AG04450 (cell line): ENCODE measurements at places on chromosomes 3 and 15.
A peak's percentile ranks its signal among the peaks of the same experiment; 100 is the strongest.

- DNase-seq, result no peak
These were observed 19.6 kb downstream of the DMXL2 start for GRCh38 chr15:51603002-51603401.

DNA sequence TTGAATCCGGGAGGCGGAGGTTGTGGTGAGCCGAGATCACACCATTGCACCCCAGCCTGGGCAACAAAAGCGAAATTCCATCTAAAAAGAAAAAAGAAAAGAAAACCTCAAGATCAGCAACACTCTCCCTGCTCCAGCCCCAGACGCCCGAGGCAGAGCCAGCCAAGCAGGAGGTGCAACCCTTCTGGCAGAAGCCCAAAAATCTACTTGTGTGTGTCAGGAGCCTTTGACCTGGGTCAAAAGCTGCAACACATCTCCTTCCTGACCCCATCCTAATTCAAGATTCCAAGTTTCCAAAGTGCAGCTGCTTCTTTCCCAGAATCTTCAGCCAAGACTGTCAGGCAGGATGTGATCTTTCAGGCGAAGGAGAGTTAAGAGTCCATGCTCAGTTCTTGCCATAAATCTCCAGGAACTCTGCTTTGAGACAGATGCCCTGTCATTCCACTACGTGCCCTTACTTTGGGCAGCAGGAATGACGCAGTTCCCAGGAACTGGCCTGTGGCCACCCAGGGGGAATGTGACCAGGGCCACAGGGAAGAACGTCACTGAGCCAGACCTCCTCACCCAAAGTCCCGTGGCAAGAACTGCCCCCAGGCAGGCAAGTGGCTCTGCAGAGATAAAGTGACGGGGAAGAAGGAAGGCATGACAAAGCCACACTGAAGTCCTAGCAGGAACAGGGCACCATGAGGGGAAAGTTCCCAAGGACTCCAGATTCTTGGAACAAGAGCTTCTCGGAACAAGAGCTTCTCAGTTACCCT, 39.4 kb downstream of the SH3BP5 start:
- no peak for DNase-seq

DNA sequence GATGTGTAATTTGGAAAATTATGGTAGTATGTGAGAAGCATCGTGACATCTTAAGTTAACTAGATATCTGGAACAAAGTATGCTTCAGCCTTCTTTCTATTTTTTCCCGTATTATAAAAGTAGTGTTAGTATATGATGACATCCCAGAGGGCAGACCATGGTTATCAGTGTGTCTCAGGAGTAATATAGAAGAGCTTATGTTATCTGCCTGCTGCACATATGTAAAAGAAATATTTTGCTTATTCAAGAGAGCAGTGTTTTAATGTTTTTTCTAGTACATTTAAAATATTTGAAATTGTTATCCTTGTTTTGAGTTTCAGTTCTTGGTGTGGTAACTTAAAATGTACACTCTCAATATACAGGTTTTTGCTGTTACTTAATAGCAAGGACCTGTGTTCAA, 24.1 kb downstream of the PLCL2 start:
- DNase-seq, result no peak

DNA sequence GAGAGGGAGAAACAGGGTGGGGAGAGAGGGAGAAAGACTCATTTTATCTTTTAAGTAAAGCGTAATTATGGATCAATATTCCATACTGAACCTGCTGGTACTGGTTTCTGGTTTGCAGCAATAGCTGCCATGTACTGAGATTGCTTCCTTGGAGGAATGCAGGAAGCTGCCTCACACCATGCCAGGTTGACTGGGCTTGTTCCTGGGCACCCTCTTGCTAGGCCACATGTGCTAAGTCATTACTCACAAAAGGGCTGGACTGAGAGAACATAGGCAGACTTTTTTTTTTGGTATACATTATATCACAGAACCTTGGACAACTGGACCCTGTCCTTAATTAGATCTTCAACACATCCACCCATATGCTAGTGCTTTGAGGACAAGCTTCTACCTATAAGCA, 193.4 kb downstream of the ZNF621 start:
- DNase-seq, result no peak

GRCh38 chr15:83926116-83926515, 272.2 kb downstream of the ADAMTSL3 start:
- DNase-seq, result no peak

- DNase-seq, result no peak
These were observed 199.7 kb downstream of the TNIK start for GRCh38 chr3:171260466-171260865.

GRCh38 chr3:75781079-75781745, 4.1 kb downstream of the ZNF717 start:
- DNase-seq, result no peak

DNA sequence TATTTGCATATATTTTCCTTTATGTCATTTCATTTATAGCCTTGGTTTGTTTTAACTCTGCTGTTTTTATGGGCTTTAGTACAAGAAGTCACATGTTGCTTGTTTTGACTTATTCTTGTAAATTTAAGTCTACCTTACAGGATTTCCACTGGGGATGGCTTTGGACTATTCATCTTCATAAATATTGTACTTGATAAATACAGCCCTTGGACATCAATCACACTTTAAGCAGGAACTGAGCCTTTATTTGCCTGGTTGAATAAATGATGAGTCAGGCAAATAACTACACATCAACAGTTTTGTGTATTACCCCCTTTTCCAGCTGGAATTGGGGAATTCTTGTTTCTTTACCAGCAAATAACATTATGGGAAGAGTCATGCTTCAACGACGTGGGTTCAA, 286.0 kb downstream of the CNTN3 start:
- DNase-seq, result no peak

GRCh38 chr15:79903626-79904025, 6.8 kb upstream of the MTHFS start:
- no peak for DNase-seq

GRCh38 chr15:40953713-40954074, 423 bp downstream of the CHAC1 start:
- DNase-seq, result no peak

DNA sequence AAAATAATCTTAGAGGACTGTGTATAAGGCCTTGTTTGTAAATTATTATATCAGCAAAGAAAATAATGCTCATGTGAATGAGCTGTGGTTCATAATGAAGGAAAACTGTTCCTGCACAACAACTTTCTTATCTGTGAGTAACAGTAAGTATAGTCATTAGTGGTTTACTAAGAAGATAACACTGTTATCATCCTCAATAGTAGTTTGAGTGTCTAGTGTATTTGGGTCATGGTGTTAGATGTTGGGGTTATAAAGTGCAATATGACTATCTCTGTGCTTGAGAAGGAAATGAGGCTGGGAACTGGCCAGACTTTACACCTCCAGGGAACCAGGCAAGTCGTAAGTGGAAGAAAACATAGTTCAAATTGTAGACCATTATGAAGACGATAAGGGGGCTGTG, 15.6 kb downstream of the VPS8 start:
- DNase-seq, result no peak

DNA sequence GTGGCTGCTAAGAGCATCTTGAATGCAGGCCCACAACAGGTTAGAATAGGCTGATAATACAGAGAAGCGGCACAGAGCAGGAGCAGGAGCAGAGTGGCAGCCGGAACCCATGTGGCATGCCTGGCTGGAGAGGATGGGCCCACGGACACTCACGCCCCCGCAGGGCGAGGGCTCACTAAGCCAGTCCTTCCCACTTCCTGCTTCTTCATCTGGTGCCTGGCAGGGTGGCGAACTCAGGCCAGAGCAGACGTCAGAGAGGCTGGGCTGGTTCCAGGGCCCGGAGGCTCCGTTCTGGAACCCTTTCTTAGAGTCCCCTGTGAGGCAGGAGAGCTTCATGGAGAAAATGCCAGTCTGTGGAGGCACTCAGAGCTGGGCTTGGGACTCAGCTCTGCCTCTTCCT, 195.1 kb downstream of the NTRK3 start:
- no peak for DNase-seq

DNA sequence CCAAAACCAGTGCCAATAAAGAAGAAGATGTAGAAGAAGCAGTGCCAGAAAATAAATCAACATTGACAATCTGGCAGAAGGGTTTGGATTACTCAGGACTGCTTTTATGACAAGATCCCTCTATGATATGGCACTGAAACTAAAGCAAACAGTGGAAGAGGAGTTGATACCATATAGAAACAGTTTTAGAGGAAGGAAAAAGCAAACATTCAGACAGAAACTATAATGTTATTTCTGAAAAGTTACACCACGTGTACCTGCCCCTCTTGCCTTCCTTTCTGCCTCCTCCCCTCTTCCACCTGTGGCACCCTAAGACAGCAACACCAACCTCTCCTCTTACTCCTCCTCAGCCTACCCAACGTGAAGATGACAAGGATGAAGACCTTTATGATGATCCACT, 63.0 kb downstream of the SFMBT1 start:
- DNase-seq, result no peak

DNA sequence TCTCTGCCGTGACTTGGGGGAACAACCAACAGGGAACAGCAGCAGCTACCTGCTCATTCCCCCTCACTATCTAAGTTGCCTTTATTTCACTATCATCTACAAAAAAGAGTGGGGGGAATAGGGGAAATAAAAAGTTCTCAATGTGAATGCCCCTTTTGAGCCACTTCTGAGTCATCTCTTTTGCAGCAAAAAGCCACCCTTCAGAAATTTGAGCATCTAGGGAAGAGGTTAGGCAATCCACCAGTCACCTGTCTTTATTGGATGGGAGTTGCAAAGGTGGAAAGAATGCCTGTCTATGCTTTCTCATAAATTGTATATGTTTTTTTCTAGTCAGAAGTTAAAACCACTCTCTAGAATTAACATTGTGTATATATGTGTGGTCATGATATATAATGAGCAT, 41.1 kb downstream of the GPD1L start:
- DNase-seq, result no peak

DNA sequence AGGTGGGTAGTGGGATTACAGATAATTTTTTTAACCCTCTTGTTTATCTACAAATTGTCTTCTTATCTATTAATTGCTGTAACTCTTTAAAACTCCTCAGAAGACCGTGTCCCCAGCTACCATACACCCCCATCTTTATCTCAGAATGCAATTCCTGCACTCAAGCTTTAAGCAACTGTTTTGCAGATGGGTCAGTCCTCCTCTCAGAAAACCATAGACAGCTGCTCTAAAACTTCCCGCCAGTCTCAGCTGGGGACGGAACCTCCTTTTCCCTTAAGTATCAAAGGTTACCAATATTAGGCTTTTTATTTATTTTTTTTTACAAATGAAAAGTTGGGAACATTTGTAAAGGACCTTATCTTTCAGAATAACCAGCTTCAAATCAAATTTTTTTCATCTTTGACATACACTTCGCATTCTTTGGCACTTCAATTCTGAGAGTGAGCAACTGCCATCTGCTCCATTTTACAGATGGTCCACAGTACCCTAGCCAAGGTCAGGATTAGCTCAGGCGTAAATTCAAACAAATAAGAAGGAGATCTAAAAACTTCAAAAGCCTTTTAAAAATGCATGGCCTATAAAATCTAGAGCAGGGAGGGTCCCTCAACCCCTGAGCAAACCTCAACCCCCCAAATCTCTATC, 1.3 kb downstream of the GATM start:
- no peak for DNase-seq

DNA sequence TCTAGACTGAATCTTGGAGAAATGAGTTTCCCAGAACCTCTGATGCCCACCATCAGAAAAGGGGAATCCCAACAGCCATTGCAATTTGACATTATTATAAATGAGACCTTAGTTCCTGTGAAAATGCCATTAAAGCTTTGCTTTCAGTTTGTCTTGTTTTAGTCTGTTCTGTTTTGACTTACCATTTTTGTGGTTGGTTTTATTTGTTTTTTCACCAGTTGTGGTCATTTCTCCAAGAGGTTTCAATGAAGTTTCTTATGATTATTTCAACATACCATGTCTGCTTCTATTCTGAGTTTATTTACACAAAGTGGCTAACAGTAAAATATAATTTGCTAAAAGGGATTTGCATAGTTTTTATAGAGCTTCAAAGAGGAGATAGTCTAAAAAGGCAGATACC, 175.0 kb upstream of the MCTP2 start:
- peak; percentile 67 for DNase-seq

GRCh38 chr3:161852744-161853143, 356.1 kb downstream of the OTOL1 start:
- DNase-seq, result no peak

DNA sequence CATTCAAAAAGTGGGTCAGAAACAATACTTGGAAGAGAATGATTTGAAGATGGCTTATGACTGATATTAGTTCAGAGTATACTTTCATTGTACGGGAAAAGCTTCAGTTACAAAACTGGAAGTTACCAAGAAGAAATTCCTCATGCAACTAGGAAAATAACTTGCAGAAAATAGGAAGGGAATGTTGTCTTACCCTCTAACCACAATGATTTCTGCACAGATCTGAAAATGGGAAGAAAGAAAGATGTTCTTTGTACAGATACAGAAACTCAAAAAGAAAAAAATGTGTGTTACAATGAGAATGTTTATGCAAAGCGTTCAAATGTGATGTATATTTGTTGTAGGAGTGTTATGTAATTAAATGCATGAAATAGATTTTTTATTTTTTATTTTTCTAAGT, 3.7 kb downstream of the ZNF280D start:
- DNase-seq, result no peak

- no peak for DNase-seq
These were observed 2.5 kb downstream of the TWF2 start for GRCh38 chr3:52236424-52236886.
